Brain pericyte (primary cell): ENCODE measurements at places on chromosomes 13 and 19.

- DNase-seq: no peak
Observed at GRCh38 chr13:50428183-50428877, 413.1 kb downstream of the KCNRG start.

GRCh38 chr19:31335716-31336115 is 13.5 kb downstream of the TSHZ3 start:
- DNase-seq: no peak

DNA sequence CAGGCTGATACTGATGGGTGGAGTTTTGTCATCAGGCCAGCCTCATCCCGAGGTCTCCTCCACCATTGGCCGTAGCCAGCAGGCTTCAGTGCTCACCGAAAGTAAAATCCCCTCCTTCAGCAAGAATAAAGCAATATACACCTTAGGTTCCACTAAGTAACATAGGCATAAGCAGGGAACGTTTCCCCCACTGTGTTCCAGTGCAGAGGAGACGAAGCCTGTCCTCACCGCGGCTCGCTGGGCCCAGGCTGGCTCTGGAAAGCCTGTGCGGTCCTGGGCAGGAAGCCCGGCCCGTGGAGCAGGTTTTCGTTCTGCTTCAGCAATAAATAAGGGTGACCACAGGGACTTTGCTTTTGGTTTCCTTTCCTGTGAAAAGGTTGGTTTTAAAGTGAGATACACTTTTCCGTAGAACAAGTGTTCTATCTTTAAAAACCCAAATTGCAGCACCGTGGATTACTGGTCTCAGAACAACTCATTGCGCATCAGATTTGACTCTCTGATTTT is 16.3 kb upstream of the TEX29 start:
- no peak for DNase-seq

DNA sequence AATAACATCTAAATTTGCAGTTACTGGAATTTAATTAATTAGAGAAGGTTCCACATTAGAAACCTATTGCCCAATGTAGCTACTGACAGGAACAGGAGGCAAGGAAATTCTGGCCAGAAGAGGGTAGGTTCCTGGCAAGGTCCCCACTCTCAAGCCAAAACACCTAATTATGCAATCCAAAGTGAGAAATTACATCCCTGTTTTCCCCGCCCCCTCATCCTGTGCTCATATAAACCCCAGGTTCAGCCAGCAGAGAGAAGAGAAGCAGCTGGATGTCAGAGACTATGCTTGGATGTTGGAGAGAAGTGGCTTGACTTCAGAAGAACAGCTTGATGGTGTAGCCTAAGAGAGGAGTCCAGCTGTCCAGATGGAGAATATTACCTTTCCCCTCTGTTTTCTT is 951.3 kb upstream of the PRR20A start:
- no peak for DNase-seq

GRCh38 chr13:95150555-95150954 is 150.7 kb downstream of the ABCC4 start:
- no peak for DNase-seq

- no peak for DNase-seq
Observed at GRCh38 chr19:18436671-18437490, 1.1 kb downstream of the ISYNA1 start.

DNA sequence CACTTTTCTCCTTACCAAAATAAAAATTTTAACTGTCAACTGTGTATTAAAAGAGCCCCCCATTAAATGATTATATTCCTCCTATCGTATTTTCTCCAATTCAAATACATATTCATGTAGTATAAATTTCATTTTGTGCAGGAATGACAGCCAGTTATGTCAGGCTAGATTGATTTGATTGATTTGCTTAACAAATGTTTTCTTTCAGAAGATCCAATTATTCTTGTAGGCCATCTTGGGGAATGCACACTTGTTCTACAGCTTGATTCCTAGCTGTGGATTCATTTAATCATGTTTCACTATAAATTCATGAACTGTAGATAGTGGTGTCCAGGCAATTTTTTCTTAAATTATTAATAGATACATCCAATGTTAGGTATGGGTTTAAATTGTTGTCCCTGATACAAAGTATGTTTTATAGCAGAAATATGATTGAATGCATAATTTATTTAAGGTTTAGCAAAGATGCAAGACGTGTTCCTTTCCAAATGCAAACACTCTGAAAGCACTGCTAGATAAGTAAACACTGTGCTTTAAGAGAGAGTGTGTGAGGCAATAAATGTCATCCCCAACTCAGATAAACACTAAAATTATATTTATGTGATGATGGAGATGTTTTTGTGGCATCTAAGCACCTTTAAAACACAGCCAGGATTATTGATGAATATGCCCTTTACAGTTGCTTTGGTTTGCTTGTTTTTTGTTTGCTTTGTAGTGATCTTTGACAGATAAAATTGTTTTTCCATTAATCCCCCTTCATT is 531.1 kb downstream of the DCT start:
- no peak for DNase-seq

DNA sequence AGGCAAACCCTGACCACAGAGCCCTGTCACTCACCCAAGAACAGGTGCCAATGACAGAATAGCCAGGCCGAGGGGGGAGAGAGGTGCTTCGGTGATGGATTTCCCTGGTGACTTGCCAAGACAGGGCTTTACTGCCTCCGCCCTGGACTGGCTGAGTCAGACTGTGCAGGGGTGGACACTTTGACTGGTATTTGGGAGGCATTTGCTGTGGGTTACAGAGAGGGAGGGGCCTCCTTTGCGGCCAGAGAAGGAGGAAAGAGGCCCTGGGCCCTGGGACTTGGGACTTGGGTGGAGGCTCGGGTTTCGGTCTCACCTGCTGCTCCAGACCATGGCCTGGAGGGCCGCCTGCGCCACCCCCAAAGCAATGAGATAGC is 4.6 kb upstream of the EPS8L1 start:
- no peak for DNase-seq

DNA sequence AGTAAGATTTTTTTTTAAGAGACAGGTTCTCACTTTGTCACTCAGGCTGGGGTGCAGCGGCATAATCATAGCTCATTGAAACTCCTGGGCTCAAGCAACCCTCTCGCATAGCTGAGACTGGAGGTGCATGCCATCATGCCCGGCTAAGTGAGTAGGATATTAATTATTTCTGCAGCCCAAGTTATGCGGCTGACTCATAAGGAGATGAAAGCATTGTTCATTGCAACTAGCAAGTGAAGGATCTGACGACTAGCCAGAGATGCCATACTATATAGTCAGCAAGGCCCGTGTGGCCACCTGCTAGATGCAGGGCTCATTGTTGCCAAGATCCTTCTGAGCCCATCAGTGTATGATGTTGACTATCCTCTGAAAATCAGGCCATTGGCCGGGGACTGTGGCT is 45.2 kb downstream of the ABCC4 start:
- no peak for DNase-seq

DNA sequence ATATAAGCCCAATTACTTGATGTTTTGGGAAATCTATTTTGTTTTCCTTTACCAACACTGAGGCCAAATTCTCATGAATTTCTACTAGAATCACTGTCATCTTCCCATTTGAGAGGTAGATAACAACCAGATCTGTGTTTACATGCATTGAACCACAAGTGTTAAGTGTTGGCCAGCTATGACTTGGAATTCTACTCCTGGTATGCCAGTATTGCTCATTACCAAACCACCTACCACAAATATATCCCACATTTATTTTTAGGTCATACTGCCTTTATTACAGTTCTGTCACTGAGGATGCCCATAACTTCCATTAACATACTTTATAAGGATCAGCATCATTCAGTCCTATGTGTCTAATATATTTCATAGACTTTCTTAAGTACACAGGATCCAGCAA is 328.9 kb downstream of the DIAPH3 start:
- DNase-seq: no peak

- DNase-seq: no peak
Observed at GRCh38 chr19:58406818-58407657, 1.4 kb upstream of the ZNF584 start.

DNA sequence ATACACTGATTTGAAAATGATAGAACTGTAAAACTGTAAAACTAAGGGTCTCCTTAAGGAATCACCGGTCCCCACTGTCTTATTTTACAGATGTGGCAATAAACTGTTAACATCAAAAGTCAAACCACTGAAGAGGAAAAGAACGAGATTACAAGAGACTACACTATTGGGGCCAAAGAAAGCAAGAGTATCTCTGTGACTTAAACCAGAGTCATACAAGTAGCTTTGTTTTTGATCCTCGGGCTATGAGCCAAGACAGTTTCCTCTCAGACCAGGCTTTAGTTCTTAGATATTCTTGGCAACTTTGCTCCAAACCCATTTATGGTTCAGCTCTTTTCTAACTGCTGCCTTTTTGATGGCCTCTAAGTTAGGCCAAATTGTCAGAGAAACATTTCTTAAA is 113.8 kb downstream of the TBC1D4 start:
- peak; percentile 71 for DNase-seq

DNA sequence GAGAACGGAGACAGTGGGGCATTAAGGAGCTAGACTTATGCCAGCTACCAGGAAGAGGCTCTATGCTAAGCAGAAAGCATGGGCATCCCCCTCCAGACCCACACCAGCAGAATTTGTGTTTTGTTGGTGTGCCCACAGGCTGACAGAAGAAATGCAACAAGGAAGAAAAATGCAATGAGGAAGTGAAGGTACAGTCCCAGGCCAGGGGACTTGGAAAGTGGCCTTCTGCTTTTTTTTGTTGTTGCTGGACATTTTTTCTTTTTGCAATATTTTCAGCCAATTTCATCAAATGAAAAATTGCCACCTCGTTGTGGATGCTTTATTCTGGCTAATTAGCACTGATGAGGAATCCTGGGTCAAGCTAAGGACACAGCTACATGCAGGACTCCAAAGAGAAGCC is 167.7 kb downstream of the TSHZ3 start:
- no peak for DNase-seq

DNA sequence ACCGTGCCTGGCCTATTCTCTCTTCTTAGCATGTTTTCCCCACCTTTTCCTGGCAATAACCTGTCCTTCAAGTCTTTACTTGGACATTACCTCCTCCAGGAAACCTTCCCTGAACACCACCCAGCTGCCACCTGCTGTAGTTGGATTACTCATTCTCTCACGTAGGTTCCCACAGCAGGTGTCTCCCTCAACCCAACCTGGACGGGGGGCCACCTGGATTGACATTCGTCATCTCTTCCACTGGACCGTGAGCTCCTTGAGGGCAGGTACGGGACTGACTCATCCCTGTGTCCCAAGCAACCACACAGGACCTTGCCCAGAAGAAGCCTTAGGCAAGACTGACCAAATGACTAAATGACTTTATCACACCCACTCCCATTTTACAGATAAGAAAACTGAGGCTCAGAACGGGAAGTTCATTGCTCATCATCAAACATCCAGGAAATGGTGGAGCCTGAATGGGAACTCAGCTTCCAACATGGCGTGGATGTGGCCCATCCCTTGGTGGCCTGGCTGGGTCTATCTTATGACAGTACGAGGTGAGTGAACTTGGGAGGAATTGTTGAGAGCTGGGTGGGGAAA is 3.5 kb upstream of the KLK6 start:
- no peak for DNase-seq
